Spinal cord (tissue), 10 donors: ENCODE measurements at places on chromosomes 4 and X. TPM values are rescaled to one million over a fixed set of nuclear protein-coding genes. Genes with fewer than 3 reads are reported as not detected.

DNA sequence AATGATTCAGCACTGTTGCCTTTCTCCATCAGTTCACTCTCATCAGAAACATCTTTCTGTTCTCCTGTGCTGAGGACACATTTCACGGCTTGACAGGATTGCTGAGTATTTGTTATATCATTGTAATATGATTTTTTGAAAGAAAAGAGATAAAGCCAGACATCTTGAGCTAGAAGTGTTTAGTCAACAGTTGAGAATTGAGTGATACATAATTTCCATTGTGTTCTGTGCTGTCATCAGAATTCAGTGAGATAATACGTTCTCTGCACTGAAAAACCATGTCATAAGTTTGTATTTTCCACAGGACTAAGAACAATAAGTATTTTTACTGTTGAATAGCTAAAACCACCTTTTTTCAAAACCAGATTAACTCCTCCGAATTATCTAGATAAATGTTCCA is 50.2 kb upstream of the GPRIN3 start:
- no peak for DNase-seq

- no peak for DNase-seq
Measured at GRCh38 chrX:40174001-40174853, 76.5 kb upstream of the BCOR start.

The SORBS2 gene
- 71.4 TPM for total RNA-seq

The SMR3B gene
- total RNA-seq, result not detected

The RPS6KA6 gene
- total RNA-seq, result 14.1 TPM

The CTAG1A gene
- total RNA-seq, result not detected
